ENCODE measurements at places on chromosomes 6 and 20.
A peak's percentile ranks its signal among the peaks of the same experiment; 100 is the strongest.

DNA sequence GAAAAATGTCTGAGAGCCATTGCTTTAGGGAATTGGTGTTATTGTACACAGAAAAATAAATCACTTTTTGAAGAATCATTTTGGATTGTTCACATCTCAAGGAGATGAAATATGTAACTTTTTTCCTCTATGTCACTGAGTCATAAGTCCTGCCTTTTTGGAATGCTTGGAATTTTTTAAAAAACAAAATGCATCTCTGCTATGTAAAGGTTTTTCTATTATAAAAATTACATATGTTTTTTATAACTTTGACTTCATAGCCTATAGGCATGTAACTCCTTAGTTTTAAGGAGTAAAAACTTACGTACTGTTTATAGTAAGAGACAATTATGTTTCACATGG, 8.7 kb downstream of the RNF144B start:
- no peak for DNase-seq

DNA sequence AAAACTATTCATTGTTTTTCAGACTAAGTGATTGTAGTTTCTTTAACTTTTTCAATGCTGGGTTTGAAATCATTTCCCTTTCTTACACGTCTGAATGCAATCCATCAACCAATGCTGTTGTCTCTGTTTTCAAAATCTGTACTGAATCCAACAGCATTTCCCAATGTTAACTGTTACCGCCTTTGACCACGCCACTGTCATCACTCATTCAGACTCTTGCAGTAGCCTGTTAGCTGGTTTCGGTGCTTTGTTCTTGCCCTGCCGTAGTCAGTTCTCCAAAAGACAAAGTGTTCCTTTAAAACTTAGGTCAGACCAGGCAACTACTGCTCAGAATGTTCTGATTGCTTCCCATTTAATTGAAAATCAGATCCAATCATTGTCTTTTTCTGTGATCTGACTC, 131.3 kb downstream of the PLCB4 start:
- DNase-seq, result no peak

DNA sequence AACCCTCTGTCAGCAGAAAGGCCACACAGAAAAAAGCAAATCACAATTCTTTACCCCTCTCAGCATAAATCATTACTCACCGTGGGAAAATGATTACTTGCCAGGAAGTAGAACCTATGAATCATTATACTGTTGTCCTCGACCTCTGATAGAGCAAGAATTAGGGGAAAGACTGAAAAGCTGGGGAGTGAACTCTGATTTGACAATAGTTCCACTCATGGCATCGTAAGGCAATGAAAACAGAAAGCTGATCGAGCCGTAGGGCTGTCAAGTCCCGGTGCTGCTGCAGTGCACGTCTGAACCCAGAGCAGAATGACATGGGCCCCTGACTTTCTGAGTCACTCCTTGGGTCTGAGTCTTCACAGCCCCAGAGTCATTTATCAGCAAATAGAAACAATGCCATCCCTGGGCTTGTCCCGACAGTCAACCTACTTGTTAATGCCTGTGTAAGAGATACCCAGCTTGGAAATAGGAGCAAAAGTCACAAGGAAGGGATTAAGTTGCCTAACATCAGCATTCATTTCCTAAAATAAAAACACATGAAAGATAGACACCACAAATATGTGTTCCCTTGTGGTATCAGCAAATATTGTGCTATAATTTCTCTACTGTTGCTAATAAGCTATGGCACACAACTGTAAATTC, 224.8 kb upstream of the MARCKS start:
- no peak for DNase-seq

GRCh38 chr20:22848364-22848763, 186.7 kb upstream of the SSTR4 start:
- no peak for DNase-seq

GRCh38 chr20:400454-401275, 7.4 kb upstream of the RBCK1 start:
- peak; percentile 49 for DNase-seq

All from hematopoietic multipotent progenitor cell treated with erythropoietin and hydrocortisone succinate and interleukin-3 and kit ligand, for 4 days (in vitro differentiated cells).